ENCODE measurements at places on chromosomes 5 and 9.

DNA sequence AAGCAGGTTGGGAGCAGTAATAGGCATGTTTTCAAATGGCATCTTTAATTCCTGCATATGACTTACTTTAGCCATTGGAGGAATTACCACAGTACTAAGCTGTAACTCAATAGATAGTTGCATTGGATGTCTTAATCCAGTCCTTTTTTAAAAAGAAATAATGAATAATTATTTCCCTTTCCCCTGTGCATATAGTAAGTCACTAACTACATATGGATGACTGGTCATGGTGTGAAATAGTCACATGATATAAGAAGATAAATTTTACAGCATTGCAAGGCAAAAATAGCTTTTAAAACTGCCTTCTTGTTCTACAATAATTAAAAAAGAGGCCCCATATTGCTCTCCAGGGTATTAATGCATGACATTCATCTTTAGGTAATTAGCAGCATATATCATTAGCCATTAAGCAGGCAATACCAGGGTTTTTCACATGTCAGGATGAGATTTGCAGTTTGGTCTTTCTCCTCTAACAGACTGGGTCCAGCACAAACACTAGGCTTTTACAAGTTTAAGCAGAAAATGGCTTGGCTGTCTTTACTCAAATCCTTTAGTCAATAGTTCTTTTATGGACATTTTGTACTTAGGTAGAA lies 606.4 kb upstream of the RORB start:
- DNase-seq: no peak

DNA sequence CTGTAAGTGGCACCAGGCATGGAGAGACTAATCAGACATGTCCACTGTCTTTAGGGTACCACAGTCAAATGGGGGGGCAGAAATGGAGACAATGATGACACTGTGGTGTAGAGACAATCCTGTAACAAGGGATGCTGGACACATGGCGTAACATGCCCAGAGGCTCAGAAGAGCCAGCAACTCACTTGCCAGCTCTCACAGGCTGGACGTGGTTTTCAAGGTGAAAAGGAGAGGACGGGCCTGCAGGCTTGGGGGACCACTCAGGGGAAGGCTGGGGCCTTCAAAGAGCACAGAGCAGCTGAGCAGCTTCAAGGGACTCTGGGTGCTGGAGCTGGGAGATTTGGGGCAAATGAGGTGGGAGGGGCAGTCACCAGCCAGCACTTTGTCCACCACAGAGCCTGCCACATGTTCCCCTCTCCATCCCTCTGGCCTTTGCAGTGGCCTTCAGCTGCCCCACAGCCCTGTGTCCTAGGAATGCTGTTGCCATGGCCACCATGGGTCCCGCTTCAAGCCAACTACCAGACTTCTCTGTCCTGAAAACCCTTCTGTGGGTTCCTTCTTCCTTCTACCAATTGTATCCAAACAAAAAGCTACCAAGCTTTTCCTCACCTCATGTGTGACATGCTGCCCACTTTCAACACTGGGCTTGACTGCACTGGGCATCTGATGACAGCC lies 140.4 kb downstream of the GABBR2 start:
- DNase-seq: no peak

DNA sequence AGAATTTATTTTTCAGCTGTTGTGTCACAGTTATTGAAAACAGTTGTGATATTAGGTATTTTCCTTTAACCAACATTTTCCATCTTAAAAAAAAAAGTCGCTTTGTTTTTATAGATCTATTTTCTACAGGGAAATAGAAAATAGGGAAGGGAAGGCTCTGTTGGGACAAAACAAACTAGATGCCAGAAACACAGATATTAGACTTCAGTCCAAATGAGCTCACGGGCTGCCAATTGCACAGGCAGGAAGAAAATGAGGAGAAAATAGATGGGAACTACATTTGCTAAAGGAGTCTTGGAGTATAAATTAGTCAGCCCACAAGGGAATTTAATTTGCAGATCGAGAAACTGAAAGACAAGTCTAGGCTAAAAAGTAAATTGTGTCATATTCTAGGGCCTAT lies 21.4 kb upstream of the ISOC1 start:
- no peak for DNase-seq

DNA sequence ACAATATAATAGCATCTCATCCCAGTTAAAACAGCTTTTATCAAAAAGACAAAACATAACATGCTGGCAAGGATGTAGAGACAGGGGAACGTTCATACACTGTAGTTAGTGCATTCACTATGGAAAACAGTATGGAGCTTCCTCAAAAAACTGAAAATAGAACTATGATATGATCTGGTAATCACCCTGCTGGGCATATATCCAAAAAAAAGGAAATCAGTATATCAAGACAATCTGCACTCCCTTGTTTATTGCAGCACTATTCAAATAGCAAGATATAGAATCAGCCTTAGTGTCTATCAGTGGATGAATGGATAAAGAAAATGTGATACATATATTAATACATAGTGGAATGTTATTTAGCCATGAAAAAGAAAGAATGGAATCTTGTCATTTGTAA lies 88.5 kb downstream of the PBX3 start:
- DNase-seq: no peak

- DNase-seq: no peak
Observed at GRCh38 chr9:70093944-70094343, 50.3 kb downstream of the MAMDC2 start.

GRCh38 chr9:124767821-124768220 lies 3.3 kb downstream of the NR6A1 start:
- no peak for DNase-seq

GRCh38 chr9:106731910-106732309 lies 131.1 kb upstream of the ZNF462 start:
- no peak for DNase-seq

- DNase-seq: peak; percentile 96
Observed at GRCh38 chr5:148965511-148966265, 97.2 kb downstream of the SH3TC2 start.

GRCh38 chr9:97737429-97737828 lies 40.3 kb upstream of the XPA start:
- DNase-seq: no peak

Measured in Calu3 (cell line).